Dermis blood vessel endothelial cell (primary cell): ENCODE measurements at places on chromosomes 4 and X. TPM values are rescaled to one million over a fixed set of nuclear protein-coding genes. Genes with fewer than 3 reads are reported as not detected.

Gene EREG
- under 0.01 TPM in 2 replicates for total RNA-seq

Gene HGFAC
- total RNA-seq = 0.28 and 0.51 TPM in 2 replicates

GRCh38 chrX:107522901-107523300, 73.4 kb downstream of the FRMPD3 start:
- DNase-seq = no peak

- DNase-seq = no peak
Measured at GRCh38 chr4:148239494-148239985, 202.7 kb downstream of the NR3C2 start.

- DNase-seq = no peak
Measured at GRCh38 chrX:71997320-71997719, 86.7 kb downstream of the NHSL2 start.

DNA sequence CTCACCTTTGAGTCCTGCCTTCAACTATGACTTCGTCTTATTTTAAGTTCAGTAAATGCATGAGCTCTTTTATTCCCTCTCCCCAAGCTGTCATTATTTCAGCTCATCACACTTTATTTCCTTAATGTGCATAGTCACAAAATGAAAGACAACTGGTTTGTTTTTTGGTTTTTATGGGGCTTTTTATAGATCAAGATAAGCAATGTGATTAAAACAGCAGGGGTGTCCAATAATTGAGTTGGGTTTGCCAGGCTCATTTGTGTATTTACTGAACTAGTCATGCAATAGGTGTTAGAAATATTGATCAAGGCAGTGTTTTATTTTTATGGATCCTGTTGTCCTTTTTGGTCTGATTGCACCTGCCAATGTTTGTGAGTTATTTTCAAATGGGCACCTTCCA, 102.2 kb downstream of the FRMPD4 start:
- no peak for DNase-seq

DNA sequence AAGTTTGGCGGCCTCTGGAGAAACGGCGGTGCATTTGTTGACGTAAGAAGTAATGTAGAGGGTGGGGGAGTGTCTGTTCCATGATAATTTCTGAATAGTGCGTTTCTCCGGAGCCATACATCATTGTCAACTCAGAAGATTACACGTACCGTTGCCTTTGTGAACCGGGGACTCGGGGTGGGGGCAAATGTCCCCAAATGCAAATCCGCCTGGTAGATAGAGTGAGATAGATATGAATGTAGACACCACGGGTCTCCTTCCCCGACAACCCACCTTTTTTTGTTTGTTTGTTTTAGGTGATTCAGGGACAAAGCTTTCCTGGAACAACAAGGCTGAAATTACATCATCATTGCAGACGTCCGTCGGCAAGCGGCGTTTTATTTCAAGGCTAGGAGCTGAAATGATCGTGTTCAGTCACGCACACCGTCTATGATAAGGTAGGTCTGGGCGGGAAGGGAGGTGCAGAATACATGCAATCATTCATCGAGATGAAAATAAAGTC, 96.0 kb upstream of the PPP2R3B start:
- DNase-seq = no peak

- DNase-seq = no peak
Measured at GRCh38 chr4:186554539-186554913, 841 bp downstream of the MTNR1A start.
